Cardiac muscle cell (in vitro differentiated cells and primary cell): ENCODE measurements at places on chromosomes 3 and 15. TPM values are rescaled to one million over a fixed set of nuclear protein-coding genes. Genes with fewer than 3 reads are reported as not detected.

BUB1B gene
- polyA plus RNA-seq: 10.1 and 41.0 TPM in 2 replicates

DNA sequence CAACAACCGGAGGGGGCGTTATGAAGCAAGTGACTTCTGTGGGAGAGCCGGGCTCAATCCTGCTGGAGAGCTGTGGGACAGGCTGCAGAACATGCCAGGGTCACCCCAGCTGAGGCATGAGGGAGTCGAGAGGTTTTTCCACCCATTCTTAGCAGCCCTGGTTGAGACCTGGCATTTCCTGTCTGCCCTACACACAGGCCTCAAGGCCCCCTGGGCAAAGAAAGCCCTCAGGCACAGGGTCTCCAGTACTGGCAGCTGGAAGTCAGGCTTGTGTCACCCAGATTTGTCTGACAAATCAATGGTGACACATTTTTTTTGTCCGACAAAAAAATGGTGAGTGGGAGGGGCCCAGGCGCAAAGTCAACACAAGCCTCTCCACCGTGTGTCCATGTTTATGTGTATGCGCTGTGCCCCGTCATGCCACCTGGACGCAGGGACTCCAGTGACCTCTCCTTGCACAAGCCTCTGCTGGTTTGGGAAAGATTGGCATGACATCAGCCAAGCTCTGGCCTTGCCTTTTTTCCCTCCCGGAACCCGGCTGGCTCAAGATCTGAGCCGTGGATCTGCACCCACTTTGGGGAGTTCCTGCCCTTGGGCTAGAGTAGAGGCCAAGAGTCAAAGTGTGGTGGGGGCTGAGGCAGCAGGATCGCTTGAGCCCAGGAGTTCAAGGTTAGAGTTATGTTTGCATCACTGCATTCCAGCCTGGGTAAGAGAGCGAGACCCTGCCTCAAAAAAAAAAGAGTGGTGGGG, 20.8 kb upstream of the ALAS1 start:
- no peak for DNase-seq

- no peak for DNase-seq
Measured at GRCh38 chr15:56943403-56943802, 25.0 kb downstream of the TCF12 start.

GRCh38 chr15:89198934-89199333, 22.4 kb downstream of the RLBP1 start:
- no peak for DNase-seq

DNA sequence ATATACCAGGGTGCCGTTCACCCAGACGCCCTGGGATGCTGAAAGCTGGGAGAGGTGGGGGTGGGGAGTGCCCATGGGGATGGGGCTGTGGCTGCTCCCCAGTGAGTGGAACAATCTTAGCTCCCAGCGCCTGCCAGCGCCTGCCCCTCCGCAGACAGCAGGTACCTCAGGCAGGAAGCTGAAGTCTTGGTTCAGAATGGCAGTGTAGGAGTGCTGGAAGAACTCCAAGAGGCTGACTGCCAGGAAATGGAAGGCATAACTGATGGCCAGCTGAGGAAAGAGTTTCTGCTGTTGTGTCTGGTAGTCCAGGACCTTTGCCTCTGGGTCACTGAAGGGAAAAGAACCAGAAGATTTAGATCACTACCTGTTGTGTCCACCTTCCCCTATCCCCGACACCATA, 8.4 kb downstream of the ACOX2 start:
- peak; percentile 75 for DNase-seq
